ENCODE measurements at places on chromosomes 4 and X.

DNA sequence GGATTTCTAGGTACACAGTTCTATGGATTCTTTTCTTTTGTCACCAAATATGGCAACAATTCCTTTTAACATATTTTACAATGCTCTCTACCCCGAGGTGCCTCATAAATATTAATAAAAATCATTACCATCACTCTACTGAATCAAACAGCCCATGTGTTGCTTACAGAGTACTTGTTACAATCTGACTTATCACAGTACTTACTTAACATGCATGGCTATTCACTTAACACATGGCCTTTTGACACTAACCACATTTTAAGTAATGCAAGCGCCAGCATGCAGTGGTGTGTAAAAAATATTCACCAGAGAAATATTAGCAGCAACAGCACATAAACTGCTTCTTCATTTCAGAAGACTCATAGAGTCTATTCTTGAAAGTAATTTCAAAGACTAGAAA, 64.9 kb downstream of the BMP3 start:
- no peak for DNase-seq

- DNase-seq, result no peak
Observed at GRCh38 chr4:86181585-86181984, 178.3 kb downstream of the MAPK10 start.

GRCh38 chr4:156581282-156582063, 390.1 kb downstream of the PDGFC start:
- no peak for DNase-seq

DNA sequence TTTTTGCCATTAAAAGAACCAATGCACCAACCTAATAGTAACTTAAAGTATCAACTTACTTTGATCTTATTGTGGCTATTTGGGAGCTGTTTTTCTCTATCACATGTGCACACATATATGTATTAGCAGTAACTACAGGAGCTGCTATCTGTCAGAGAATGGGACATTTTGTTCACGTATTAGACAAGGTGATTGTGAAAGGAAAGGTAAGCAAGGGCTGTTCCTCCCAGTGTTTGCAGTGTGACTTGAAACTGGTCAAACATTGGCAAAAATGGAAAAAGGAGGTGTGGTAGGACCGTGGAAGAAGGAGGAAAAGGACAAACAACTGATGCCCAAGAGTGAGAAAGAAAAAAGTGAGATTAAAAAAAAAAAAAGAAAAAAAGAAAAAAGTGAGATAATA, 43.1 kb upstream of the KLHL2 start:
- no peak for DNase-seq

DNA sequence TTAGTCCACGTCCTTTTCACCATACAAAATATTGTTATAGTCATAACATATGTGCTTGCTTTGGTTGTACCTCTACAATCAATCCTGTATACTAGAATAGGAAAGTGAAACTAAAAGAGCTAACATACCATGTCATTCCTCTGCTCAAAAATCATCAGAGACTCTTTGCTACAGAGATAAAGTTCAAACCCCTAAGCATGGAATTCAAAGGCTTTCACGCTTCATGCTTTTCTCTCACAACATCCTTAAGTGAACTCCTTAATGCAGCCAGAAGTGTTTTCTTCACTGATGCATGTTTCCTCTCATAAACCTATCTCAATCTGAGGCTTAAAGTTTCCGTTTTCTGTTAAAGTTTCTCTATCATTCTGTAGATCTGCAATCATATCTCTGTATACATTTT, 744.6 kb upstream of the IGFBP7 start:
- no peak for DNase-seq

GRCh38 chr4:176363072-176363471, 43.3 kb downstream of the SPCS3 start:
- DNase-seq, result no peak

DNA sequence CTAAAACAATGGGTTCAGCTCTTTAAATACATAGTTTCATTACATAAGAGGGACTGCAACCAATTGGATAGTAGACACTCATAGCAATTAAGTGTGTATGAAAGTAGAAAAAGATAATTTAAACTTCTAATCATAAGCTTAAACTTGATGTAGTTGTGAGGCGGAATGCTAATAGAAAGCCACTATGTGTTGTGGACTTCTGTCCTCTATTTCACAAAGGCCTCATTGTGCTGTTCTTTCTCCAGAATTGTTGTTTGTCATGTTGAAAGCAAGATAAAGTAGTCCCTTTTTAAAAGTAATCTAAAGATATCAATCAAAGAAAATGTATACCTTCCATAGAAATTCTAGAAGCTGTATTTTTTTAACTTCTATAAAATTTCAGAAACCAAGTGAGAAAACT, 329.4 kb downstream of the KLHL4 start:
- DNase-seq, result no peak

DNA sequence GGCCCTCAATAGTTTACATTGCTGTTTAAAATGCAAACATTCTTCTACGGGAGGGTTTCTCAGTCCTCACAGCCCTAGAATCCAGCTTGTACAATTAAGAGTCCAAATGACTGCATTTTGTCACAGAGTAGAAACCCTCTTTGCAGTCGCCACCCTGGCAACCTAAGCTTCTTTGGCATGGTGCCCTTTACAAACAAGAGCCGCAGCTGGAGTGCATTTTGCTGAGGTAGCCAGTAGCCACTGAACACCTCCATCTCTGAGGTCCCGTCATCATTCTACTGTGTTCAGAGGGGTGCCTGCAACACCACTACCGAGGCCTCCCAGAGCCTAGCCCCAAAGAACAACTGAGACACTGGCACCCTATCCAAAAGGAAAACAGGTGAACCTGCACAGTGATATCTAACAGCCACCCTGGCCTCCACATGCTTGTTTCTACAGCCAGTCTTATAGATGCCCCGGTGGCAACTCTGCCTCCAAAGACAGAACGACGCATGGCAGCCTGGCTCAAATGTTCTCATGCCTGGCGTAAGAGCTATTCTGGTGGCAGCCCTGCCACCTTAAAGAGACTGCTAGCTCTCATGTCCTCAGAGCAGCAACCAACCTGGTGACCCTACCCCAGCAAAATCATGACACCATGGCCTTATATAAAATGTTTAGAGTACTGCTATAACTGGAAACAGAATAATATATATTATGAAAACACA, 801.9 kb downstream of the TECRL start:
- no peak for DNase-seq

DNA sequence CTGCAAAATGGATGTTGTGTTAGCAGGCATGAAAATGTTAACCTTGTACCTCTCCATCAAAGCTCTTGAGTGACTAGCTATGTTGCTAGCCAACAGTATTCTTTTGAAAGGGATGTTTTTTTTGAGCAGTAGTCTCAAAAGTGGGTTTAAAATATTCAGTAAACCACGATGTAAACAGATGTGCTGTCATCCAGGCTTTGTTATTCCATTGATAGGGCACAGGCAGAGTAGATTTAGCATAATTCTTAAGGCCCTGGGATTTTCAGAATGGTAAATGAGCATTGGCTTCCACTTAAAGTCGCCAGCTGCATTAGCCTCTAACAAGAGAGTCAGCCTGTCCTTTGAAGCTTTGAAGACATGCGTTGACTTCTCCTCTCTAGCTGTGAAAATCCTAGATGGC, 18.4 kb downstream of the FGF2 start:
- no peak for DNase-seq

DNA sequence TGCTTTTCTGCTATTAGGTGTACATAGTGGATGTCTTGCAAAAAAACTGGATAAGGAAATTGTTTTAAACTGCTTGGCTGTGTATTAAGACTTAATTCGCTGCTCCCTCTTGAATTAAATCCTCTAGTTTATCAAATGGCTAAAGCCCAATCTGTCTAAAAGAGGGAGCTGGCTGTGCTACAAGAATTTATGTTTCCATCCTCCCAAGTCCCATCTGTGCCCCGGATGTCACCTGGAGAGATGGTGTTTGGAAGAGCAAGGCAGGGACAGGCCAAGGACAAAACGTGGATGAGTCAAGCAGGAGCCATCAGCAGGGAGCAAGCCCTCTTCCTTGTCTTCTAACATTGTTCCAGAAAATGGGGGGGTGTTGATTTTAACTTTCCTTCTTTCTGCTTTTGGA, 171.3 kb upstream of the LCORL start:
- no peak for DNase-seq

DNA sequence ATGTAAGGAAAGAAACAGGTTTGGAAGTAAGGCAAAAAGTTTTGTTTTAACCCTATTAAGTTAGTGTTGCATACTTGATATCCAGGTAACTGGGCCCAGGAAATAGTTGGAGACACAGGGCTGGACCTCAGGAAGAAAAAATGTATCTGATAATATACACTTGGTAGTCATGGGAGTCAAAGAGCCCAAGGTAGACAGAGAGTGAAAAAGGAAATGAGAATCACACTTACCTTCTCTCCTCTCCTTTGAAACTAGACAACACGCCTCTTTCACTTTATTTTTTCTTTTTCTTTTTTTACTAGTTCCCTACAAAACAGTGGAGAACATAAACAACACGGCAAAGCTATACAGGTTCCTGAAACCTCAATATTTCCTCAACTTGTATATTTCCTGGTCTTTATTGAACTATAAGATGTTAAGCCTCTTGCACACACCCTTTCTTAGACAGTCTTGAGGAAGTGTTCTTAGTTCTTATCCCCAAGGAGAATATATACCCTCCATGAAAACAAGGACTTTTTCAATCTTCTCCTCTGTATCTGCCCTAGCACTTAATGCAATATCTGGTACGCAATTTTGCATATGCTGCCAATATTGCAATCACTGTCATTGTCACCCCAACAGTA, 27.2 kb downstream of the SYTL4 start:
- DNase-seq, result no peak

DNA sequence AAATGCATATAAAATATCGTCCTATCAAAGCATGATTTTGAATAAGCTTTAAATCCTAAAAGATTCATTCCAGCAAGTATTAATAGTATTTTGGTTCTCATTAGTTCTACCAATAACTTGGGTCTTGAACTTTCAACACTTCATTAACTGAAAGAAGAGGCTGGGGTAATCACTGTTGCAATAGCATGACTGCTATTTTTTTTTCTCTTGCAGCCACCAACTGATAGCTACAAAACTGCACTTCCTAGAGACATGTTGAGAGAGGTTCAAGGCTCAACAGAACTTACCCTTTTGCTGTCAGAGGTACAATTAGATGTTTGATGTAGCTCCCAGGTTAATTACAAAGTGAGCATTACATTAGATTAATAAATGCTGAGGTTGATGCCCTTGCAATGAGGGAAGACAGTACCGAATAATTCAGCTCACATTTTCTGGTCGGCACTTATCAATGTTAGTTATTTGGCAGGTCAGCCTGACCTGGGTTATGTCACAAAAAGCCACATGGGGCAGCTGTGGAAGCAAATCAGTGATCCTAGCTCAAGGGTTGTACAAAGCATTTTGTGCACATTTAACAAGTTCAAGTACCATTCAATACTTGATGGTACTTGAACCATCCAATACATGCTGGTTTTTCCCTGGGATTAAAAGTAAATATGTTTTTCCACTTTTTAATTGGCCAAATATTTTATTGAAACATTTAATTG, 29.9 kb upstream of the TET2 start:
- DNase-seq, result no peak

DNA sequence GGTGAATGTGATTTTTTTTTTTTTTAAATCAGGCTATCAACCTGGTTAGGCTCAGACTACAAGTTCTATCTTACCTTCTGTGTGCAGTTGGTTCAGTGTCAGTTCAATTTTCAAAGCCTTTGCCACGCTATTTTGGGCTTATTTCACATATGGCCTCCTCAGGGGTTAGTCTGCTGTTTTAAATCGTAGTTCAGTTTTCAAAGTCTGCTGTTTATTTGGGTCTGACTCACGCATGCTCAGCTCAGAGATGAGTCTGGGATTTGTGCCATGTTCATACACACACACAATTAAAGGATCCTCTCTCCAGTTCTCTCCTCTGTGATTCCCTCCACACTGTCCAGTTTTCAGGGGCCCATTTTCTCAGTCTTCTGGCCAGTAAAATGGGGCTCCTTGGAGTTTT, 32.3 kb upstream of the ZFX start:
- peak; percentile 52 for DNase-seq

GRCh38 chr4:31548823-31549222, 828.7 kb downstream of the PCDH7 start:
- no peak for DNase-seq

All from HFF-Myc (cell line).